ENCODE measurements at places on chromosomes 5 and 9.

DNA sequence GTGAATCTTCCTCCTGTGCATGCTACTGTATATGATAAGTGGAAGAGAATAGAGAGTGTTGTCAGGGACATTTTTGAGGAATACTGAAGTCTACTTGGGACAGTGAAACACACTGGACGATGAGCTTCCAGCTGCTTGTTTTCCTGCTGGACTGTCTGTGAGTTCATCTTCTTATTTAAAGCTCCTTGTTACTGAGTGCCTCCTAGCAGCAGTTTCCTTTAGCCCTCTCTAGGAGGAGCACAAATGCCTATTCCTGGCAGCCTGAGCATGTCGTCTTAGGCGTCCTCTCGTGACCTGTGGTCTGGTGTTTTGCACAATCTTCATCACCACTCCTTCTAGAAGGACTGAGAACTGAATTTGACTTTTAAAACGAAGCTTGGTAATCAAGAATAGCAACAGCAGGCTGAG, 43.8 kb downstream of the ANKRD33B start:
- DNase-seq: no peak

DNA sequence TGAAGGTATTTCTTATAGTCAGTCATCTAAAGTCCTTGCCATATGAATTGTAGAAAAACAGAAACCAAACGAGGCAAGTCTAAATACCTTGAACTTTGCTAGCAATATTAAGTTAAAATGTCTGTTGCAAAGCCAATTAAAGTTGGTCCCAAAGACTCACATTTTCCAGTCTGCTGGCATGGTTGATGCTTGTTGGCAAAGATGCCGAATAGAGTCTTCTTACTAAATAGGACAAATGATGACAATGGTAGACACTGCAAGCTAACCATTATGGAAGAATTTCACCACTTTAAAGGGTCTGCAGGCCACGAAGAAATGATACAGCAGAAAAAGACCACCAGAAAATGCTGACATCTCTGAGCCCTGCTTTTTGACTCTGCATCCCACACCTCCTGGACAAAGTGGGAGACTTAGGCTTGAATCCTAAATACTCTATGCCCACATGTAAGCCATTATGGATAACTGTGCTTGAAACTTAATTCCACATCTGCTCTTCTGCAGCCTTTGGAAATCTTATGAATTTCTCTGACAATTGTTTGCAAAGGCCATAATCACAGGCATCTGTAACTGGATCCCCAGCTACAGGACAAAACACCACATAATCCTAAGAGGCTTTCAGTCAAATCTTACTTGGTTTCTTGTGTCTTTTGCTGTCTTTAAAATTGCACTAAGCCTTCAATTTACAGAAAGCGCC, 61.3 kb downstream of the LHFPL2 start:
- no peak for DNase-seq

DNA sequence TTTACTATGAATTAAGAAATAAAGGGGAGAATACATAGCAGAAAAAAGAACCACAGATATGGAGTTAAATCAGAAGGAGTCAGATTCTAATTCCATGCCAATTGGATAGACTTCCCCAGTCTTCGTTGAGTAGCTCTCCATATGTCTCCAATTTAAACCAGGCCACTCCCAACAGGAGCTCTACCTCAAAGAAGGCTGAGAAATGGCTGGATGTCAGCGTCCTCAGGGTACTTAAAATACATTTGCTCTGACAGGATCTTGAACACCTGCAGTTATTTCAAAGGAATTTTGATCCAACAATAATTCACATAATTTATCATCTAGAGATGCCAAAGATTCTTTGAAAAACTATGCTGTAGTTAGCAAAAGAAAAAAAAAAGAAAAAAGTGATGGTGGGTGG, 133.9 kb upstream of the FBN2 start:
- DNase-seq: no peak

GRCh38 chr5:55416306-55416705, 108.5 kb downstream of the MTREX start:
- DNase-seq: no peak

DNA sequence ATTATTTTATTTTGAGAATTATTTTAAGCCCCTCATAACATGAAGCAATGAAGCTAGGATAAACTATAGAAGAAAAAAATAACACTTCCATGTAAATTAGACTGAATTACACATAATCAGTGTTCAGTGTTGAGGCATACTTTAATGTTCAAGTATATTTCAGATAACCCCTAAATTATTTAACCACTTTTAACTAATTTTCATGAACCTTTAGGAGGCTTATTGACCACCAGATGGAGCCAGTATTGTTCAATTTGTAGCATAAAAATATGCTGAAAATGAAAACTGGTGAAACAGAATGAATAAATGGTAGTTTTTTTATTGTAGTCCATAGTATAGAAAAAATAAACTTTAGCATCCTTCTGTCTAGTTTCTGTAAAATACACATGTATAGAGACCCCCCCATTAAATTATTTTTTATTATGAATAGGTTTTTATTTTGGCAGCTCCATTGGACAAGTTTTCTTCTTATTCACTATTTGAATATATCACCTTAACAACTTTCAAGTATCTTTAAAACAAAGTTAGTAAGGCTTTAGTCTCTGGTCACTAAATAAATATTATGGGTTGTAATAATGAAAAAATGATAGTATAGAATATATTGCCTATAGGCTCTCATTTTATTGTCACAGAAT, 190.1 kb downstream of the CWC27 start:
- DNase-seq: no peak

GRCh38 chr5:72518001-72518683, 10.9 kb upstream of the ZNF366 start:
- DNase-seq: no peak

GRCh38 chr5:118968925-118969375, 19.4 kb downstream of the DTWD2 start:
- no peak for DNase-seq

DNA sequence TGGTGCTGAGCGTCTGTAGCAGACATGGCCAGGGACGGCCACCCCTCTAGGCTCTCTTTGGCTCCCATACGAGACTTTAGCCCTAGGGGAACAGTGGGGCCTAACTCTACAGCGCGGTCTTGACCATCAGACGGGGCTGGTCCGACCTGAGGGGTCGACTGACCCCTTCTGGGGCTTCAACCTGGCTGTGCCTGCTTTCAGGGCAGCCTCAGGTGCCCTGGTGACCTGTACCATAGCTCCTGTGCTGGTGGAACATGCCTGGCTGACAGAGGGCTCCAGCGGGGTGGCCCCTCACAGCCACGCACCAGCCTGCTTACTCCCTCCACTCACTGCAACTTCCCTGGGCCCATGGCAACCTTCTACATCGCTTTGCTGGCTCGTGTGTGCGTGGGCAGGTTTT, 423.4 kb upstream of the SEMA6A start:
- no peak for DNase-seq

GRCh38 chr5:33340195-33340594, 100.6 kb upstream of the TARS1 start:
- no peak for DNase-seq

DNA sequence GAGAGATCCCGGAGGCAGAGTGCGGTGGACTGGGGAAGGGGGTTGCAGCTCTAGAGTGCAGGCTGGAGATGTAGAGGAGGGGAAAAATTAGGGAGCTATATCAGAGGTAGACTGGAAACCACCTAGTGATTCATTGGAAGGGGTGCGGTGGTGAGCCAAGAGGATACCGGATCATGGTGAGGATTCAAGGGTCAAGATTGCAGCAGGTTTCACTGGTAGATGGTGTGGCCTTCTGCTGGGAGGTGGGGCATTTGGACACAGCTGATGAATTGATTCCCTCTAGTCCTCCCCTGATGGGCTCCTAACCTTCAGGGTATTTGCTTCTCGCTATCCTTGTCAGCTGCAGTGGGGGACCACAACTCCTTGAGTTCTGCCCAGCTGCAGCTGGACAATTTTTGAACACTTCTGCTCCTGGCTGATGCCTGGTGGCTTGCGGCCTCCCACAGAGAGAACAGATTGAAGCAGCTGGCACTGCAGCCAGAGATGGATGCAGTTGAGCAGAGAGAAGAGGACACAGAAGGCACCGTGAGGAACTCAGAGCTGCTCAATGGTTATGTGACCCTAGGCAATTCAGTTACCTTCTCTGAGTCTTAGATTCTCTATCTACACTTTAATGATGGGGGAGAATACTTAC, 134.4 kb upstream of the ABCA1 start:
- no peak for DNase-seq

GRCh38 chr5:69404659-69405330, 10.1 kb upstream of the MARVELD2 start:
- no peak for DNase-seq

DNA sequence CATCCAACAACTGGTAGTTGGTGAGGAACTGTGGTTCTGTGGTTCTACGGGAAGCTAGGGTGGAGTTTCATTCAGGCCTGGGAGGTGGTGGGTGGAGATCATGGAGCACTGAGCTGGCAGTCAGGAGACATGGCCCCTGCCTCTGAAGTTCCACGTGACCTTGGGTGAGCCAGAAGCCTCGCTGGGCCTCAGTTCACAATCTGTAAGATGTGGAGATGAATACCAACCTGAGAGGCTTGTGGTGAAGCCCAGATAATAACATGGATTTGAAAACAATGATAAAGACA, 177.9 kb downstream of the MACROH2A1 start:
- DNase-seq: no peak

GRCh38 chr5:174796711-174797192, 72.4 kb downstream of the MSX2 start:
- no peak for DNase-seq

DNA sequence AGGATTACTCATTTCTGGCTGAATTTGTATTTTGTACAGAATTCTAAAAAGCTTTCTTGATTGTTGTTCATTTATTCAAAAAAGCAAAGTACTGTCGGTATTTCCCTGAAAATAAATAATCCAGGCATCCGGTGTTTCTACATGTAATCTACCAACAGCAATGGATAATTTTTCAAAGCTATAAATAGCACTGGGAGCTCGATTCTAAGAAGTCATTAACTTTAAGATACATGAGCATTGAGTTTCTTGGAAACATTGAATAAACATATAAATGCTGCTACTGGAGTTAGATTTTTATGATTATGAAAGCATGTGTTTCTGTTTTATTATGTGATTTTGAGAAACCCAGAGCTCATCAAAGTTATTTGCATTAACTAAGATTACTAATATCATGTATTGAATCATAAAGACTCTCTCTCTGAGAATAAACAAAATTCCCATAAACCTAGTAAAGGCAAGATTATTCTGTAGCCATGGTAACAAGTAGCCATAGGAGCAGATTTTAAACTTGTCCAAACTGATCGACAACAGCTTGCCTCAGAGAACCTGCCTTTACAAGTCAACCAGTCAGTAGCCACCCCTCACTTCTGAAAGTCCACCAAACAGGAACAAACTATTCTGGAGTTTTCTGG, 197.0 kb downstream of the DRD1 start:
- no peak for DNase-seq

- no peak for DNase-seq
Measured at GRCh38 chr5:146327257-146327870, 11.3 kb upstream of the POU4F3 start.

DNA sequence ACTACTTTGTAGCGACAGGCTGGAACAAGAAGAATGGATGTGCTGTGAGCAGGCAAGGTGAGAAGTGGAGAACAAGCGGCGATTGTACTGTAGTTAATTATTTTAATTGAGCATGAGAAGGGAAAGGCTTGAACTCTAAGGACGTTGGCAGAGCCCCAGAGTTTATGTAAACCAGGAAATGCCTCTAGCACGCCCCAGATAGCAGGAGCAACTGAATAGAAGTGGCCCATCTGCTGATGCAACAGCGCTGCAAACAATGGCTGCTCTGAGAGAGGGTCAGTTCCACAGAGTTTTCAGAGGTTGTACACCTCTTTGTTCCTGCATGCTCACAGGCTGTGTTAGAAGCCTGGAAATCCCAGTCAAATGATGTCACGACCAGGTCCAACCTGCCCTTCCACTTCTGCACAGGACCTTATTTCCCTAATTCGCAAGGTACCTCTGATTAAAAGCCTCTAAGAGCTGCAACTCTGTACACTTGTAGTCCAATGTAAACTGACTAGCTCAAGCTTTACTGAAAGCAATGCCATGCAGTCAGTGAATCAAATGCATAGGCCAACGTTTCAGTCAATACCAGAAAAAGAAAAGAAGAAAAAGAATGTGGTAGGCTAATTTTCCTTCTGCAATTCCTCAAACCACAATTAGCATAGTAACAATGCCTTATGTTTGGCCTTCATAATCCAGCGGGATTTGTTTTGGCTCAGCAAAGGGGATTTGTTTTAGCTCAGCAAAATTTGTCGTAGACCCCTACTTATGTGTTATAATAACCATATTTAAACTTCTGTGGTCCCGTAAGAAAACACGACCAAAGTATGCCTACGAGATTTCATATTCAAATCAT, 119.6 kb upstream of the RETREG1 start:
- no peak for DNase-seq

DNA sequence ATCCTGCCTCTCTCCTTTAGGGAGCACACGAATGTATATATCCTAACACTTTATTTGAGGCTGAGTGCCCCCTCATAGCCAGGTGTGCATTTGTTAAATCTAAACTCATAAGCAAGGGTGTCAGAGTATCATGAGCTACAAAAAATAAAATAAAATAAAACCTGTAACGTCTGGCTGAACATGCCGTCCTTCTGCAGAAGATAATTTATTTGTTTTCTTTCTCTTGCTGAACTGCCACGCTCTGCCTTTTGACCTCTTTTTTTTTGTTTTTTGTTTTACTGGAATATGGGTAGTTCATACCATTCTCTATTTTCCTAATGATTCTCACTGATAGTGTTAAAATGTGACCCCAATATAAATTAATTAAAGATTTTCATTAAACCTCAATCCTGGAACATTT, 117.7 kb upstream of the MPDZ start:
- DNase-seq: no peak

DNA sequence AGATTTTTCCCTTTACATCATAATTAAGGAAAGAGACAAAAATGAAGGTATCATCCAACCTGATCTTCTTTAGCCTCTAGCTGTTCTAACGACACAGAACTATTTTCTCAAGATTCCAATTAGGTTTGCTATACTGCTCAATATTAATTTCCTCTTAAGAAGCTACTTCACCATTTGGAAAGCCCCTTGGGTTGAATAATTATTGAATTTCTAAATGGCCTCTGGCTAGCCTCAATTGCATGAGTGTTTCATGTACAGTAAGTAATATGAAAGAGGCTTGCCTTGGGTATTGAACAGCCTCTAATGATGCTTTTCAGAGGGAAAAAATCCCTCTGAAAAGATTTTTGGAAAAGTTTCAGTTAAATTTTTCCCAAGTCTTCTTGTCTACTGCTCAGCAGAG, 3.7 kb upstream of the MOB3B start:
- no peak for DNase-seq

- no peak for DNase-seq
Measured at GRCh38 chr5:75558221-75558620, 46.5 kb downstream of the POLK start.

DNA sequence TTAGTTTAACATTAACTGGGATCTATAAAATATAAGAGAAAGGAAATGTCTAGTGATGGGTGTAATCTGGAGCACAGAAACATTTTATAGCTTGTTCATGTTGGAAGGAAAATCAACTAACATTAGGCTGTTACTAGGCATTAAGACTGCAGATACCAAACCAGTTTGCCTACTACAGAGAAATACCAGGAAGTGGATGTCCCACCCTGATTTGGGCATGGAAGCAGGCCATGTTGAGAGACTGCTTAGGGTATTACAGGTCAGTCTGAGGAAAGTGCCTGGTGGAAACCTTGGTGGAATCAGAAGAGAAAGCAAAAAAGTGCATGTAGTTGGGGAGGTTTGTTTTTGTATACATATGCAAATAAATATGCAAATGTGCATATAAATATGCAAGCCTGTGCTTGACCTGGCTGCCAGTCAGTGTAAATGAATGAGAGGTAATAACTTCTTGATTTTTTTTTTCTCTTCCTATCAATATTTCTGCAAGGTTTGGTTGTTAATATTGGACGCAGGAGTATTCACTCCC, 9.6 kb upstream of the CCDC112 start:
- no peak for DNase-seq
